ENCODE measurements at places on chromosomes 16 and 17. TPM values are rescaled to one million over a fixed set of nuclear protein-coding genes. Genes with fewer than 3 reads are reported as not detected.

- no peak overlapping the region for H3K27ac ChIP-seq
- DNase-seq: no peak
- H3K27me3 ChIP-seq: peaks cover 32% of the 10 kb centered on the region
- H3K36me3 ChIP-seq: no peaks in the 10 kb centered on the region
- H3K4me3 ChIP-seq: no peak overlapping the region
Measured at GRCh38 chr17:44568945-44569858, 11.9 kb downstream of the FZD2 start.

DNA sequence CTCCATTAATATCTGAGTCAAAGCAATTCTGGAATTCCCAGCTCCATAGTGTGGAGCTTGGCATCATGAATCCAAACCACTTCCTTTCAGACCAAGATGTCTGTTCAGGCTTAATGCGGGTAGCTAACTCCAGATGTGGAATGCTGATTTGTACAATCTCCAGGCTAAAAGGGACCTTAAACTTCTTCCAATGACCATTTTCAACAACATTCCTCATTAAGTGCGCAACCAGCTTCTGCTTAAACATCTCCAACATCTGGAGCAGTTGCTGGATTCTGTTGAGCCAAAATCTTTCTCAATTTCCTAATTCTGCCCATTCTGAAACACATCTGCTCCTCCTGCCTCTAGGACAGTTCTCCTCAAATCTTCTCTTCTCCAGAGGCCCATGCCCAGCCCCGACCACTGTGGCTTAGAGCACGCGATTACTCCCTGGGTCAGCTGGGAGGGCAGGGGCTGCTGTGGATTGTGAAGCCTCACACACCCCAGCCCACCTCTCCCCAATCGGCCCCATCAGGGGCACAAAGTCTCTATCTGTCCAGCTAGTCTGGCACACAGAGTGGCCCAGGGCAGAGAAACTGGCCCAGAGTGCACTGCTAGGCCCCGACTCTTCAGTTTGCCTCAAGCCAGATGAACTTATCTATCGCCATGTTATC, 36.2 kb downstream of the ASPA start:
- no peaks in the 10 kb centered on the region for H3K36me3 ChIP-seq
- H3K27me3 ChIP-seq: no peaks in the 10 kb centered on the region
- H3K4me1 ChIP-seq: no peaks in the 10 kb centered on the region
- no peak overlapping the region for H3K27ac ChIP-seq

DNA sequence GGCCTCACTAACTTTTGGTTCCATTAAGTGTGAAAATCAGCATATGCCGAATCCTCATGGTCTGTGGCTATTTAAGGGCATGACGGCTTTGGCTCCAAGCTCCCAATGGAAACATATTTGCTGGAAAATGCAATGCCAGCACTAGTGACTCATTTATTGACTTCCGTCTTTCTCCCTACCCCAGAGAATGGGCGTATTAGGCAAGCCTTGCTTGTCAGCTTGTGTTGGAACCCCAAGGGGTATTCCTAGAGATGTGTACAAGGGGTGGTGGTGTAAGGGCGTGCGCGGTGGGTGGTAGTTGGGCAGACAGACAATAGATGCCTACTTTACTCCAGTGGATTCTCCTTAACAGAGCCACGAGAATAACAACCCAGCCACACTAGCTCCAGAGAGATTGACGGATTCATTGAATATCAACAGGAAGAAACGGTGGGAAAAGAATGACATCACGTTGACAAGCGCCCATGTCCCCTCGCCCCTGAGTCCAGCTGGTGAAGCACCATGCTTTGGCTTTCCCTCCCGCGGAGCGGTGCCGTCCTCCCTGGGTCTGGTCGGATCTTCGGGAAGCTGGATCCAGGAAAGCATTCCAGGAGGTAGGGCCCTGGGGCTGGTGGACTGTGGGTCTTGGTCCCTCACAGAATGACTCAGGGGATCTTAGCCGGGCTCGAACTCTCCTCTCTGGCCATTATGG, 10.3 kb downstream of the CD300LB start:
- peaks cover 22% of the 10 kb centered on the region for H3K4me1 ChIP-seq
- peak overlapping the region; percentile 60 for H3K27ac ChIP-seq
- DNase-seq: no peak
- H3K27me3 ChIP-seq: no peaks in the 10 kb centered on the region
- H3K36me3 ChIP-seq: no peaks in the 10 kb centered on the region

FBXO31 gene
- 28.7 TPM for total RNA-seq

Measured in B cell (primary cell).